ENCODE measurements at places on chromosomes 3 and 15.

DNA sequence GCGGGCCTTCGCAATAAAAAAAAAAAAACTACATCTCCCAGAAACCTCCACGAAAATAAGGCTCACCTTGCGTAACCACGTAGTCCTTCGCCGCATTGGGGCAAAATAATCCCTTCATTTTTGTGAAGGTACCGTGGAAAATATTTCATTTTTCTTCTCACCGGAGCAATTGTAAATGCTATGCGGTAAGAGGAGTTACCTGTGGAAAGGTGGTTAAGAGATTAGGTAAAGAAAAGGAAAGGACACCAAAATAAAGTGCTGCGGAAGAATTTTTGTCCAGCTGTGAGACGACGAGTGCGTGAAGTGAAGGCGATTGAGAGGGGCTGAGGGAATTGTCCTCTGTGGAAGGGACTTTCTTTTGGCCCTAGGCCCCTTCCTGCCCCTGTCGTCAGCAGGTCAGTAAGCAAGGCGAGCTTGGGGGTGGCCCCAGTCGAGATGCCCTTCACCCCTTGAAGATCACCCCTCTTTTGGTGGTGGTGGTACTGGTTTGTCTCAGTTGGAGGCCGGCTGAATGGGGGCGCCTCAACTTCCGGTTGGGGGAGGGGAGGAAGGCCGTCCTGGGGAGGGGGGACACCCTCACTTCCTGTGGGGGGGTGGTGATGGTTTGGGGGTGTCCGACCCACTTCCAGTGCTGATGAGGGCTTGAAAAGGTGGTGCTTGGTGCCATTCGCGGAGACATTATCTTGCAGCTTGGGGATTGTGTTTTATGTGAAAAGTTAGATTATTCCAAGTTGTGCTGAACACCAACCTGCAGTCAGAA lies at the start of gene HMG20A:
Gene HMG20A, plus strand, starts transcription at position 279 of the 760 bp plus-strand sequence. CDS start 37,520 bp downstream, outside the sequence.
- peak; percentile 67 for DNase-seq

GRCh38 chr3:111238885-111239284 lies 167.3 kb downstream of the NECTIN3 start:
- no peak for DNase-seq

- no peak for DNase-seq
Observed at GRCh38 chr3:50333744-50334328, 5.8 kb upstream of the TUSC2 start.

- DNase-seq: peak; percentile 29
Observed at GRCh38 chr15:88113613-88114308, 142.8 kb downstream of the NTRK3 start.

DNA sequence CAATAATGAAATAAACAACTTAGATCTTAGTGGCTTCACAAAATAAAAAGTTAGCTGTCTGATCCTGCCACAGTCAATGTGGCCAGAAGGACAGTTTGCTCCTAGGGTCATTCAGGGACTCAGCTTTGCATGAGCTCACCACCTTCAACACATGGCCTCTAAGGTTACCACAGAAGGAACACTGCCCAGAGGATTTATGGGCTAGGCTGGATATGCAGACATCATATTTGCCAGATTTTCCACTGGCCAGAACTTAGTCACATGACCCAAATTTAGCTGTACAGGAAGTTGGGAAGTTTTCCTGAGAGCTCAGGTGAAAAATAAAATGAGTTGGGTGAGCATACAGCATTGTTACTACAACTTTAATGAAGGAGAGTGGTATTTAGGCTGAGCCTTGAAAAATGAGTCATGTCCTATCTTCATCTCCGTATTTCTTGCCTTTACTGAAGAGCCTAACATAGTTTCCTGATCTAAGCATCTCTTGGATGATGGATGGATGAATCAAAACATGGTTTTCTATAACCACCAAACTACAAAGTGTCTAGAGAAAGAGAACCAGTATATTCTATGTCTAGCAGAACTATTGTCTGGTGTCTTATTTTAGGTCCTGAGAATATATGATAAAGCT lies 54.9 kb upstream of the TMEM108 start:
- DNase-seq: no peak

GRCh38 chr3:159926573-159926972 lies 62.1 kb upstream of the IL12A start:
- no peak for DNase-seq

DNA sequence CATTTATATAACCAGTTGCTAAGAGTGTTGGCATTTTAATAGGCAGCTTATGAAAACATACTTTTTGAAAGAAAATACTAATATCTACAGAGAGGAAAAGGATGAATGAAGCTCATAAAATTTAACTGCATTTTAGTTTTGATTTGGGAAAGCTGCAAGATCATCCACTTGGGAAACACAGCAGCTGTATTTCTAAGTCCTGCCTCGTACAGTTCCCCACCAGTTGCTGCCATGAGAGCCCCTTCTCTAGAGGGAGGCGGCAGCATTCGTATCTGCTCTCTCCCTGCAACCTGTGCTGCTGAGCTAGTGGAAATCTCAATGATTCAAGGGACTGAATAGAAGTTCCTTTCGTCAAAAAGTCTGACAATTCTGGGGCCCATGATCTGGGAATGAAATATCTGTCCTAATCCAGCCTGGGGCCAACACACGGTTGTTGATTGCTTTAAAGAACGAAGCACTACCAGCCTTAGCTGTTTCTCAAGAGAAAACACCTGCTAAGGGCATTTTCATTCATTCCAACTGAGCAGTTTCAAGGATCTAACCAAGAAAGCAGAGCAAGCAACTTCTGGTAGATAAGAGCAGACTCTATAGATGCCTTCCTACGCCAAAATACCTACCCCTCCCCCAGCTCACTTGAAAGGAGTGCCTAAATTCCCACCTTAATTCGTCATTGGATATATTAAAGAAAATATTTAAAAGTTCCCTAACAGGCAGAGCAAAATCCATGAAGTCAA lies 223.7 kb downstream of the MAGI1 start:
- DNase-seq: no peak

DNA sequence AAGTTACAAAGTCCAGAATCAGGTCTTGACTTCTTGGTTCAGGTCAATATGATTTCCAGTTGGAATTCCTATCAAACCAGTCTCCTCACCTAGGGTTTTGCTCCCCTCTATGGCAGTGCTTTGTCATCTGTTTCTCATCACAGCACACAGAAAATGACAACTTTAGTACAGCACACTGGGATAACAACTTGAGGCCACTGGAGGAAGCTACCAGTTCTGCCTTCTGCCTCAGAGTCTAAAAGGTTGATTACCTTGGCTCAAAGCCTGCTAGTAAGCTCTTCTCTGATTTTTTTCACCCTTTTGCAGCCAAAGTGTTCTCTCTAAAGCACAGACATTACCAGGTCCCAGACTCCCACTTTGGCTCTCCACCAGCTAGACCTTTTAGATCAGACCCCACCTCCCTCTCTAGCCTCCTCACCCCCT lies 24.8 kb upstream of the TRIM59 start:
- DNase-seq: no peak

- DNase-seq: peak; percentile 27
Observed at GRCh38 chr3:9019259-9019961, 56.1 kb upstream of the RAD18 start.

DNA sequence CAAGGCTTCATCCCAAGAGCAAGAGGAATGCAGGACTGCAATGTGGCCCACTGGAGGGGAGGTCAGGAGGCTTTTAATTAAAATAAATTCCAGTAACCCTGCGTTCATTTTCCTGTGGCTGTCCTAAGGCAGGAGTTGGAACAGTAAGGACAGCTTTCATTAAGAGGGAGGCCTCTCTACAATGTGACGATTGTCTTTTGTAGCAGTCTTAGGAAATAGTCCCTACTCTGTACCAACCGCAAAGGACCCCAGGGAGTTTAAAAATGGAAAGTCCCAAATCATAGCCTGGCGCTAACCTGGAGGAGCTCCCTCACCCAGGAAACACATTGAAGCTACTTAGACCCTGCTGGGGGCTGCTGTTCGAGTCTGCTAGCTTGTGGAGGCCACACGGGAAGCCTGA lies 62.8 kb downstream of the SYNM start:
- no peak for DNase-seq

- DNase-seq: no peak
Observed at GRCh38 chr3:108289159-108289558, 7.2 kb upstream of the HHLA2 start.

GRCh38 chr3:159761369-159761768 lies 227.3 kb upstream of the IL12A start:
- DNase-seq: peak; percentile 52

GRCh38 chr3:155185631-155186071 lies 105.5 kb downstream of the MME start:
- DNase-seq: no peak

DNA sequence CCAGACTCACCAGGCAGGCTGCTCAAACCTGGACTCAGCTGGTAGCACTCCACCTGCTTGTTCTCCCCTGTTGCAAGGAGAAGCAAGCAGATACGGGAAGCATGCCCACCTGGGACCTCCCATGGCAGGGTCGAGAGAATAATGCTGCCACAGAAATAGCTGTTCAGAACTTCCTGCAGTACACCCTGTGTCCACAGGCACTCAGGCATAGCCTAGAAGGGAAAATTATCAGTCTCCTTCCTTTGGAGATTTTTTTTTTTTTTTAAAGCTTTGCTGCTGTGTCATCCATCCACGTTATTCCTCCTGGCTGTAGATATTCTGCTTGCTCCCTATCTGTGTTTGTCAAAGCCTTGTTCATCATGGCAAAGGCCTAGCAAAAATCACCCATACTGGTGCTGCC lies 32.7 kb upstream of the RPS17 start:
- DNase-seq: no peak

GRCh38 chr15:40511093-40511471 lies 40.3 kb downstream of the CHST14 start:
- DNase-seq: peak; percentile 7

DNA sequence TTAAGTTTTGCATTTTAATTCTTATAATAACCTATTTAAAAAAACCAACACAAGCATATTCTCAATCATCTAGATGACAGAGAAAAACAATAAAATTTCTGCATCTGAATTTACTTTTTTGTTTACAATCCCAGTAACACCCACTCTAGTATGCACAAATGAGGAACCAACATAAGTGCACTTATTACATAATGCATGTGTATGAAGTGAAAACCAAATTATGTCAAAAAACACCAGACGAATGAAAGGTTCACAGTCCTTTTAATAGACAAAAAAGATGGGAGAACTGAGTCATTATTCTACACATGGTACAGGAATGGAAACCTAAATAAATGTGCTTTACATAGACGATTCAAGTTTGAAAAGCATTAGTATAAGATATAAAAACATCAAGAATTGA lies 91.7 kb downstream of the NR1I2 start:
- DNase-seq: no peak

DNA sequence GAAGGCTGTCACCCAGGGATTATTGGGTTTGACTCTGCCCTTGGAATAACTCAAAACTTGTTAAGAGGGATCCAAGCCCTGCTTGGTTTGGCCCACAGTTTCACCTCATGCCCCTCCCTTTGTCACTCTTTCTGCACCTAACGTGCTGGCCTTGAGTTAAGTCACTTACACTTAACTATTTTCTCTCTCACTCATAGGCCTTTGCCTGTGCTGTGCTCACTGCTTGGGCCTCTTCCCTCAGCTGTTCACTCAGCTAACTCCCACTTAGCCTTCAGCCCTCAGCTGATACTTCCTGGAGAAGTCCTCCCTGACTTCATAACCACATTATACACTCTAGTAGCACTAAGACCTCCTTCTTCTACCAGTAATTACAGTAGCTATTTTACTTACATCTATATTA lies 133.3 kb downstream of the CMSS1 start:
- no peak for DNase-seq

DNA sequence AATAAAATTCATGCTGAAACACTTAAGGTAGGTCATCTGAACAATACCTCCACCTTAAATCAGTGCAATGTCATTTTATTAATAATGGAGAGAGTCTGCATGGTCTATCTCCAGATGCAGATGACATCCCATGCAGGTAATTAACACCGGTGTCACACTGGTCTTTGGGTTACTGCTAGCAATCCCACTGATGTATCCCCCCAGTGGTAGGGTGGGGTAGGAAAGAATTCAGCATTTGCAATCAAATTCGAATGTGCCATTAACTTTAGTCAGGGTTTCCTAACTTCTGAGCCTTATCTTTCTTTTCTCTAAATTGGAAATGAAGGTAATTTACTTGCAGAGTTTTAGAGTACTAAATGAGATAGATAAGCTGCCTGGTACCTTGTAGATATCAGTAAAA lies 44.4 kb downstream of the KIF15 start:
- DNase-seq: no peak

GRCh38 chr15:69781411-69782125 lies 316.1 kb downstream of the TLE3 start:
- DNase-seq: no peak

- no peak for DNase-seq
Observed at GRCh38 chr3:15983232-15983631, 185.5 kb upstream of the ANKRD28 start.

GRCh38 chr3:43872301-43872700 lies 181.6 kb downstream of the ABHD5 start:
- no peak for DNase-seq

All from Ammon's horn (tissue), 1 donor.